ENCODE measurements at places on chromosomes 6 and 20. TPM values are rescaled to one million over a fixed set of nuclear protein-coding genes. Genes with fewer than 3 reads are reported as not detected.

Gene UBE2J1
- 26.1 TPM for total RNA-seq

- no peak for DNase-seq
Observed at GRCh38 chr20:731891-732560, 36.3 kb downstream of the SLC52A3 start.

DNA sequence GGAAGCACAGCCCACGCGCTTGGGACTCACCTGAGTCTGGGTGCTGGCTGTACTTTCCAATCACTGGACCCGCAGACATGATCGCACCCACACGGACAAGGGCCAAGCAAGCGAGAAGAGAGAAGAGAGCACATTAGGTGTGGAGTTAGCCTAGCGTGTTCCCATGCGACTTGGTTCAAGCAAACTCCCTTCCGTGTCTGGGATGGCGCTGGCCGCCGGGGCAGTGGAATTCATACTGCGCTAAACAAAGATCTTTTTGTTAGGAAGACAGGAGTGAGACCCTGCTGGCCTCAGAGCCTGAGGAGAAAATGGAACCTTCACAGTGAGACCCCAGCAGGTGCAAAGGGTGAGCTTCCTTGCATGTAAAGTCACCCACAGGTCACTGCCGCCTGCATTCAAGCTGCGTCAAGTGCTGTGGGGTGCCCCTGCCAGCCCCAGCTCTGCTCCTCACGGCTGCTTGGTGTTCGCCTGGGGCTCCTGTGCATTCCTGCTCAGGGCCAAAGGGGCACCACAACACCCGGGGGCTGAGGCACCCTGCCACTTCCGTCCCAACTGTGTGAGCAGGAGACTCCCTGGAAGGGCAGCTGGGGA, 26.4 kb downstream of the PSMG4 start:
- DNase-seq: no peak

- peak; percentile 41 for DNase-seq
Observed at GRCh38 chr20:36116807-36117441, 37.6 kb upstream of the EPB41L1 start.

DNA sequence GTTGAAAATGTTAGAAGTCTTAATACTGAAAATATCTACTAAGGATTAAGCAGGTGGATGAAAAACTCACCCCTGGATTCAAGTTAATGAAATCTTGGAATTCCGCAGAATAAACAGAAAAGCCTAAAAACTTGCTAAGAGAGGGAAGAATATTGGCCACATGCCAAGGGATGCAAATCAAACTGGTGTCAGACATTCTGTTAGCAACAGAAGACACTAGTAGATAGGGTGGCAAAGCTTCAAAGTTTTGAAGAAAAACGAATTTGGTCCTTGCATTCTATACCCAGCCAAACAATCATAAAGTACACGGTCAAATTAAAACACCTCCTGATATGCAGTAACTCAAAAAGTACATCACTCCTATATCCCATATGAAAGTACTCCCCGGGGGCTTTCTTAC, 77.1 kb upstream of the ADTRP start:
- DNase-seq: no peak

- DNase-seq: no peak
Observed at GRCh38 chr20:14566505-14566904, 229.1 kb upstream of the FLRT3 start.

DNA sequence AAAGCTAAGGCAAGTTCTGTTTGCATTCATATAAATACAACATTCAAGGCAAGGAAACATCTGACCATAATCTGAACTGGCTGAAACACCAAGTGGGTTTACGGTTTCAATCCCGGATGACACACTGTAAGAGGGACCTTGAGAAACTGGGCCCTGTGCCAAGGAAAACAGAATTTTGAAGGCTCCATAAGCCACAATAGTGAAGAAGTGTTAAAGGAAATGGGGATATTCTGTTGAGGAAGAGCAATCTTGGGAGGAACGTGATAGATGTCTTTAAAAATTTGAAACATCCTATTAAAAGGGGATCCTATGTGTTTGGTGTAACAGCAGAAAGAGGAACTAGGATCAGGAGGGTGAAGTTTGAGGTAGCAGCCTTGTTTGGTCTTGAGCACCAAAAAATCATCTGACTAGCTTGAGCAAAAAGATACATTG, 82.4 kb upstream of the TAB2 start:
- DNase-seq: peak; percentile 34

GRCh38 chr6:93337014-93337413, 82.3 kb downstream of the EPHA7 start:
- DNase-seq: no peak
